ENCODE measurements at places on chromosomes 11 and 22.
A peak's percentile ranks its signal among the peaks of the same experiment; 100 is the strongest.

DNA sequence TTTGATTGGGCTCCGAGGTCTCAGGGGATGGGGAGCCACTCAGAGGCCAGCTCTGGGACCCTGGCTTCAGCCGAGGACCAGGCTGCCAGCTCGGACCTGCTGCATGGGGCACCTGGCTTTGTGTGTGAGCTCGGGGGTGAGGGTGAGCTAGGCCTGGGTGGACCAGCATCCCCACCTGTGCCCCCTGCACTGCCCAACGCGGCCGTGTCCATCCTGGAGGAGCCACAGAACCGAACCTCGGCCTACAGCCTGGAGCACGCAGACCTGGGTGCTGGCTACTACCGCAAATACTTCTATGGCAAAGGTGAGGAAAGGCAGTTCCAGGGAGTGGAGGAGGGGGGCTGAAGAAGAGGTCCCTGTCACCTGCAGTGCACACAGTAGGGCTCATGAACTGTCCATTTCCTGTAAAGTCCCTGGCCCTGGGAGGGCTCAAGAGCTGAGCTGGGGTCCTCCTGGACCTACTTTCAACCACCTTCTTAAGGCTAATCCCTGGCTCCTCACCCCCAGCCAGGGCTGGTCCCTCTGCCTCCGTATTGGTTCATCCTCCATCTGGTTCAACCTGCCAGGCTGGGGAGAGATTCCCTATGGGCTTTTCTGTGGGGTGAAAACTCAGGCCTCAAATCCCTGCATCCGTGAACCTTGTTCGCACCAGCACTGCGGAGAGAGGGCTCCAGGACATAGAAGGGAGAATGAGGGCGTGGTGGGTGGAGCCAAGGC is 3.6 kb downstream of the SIPA1 start:
- DNase-seq: no peak

GRCh38 chr11:68632802-68633201 is 51.5 kb upstream of the GAL start:
- DNase-seq: peak; percentile 39

GRCh38 chr11:102622258-102622657 is 2.9 kb downstream of the MMP20 start:
- DNase-seq: no peak

DNA sequence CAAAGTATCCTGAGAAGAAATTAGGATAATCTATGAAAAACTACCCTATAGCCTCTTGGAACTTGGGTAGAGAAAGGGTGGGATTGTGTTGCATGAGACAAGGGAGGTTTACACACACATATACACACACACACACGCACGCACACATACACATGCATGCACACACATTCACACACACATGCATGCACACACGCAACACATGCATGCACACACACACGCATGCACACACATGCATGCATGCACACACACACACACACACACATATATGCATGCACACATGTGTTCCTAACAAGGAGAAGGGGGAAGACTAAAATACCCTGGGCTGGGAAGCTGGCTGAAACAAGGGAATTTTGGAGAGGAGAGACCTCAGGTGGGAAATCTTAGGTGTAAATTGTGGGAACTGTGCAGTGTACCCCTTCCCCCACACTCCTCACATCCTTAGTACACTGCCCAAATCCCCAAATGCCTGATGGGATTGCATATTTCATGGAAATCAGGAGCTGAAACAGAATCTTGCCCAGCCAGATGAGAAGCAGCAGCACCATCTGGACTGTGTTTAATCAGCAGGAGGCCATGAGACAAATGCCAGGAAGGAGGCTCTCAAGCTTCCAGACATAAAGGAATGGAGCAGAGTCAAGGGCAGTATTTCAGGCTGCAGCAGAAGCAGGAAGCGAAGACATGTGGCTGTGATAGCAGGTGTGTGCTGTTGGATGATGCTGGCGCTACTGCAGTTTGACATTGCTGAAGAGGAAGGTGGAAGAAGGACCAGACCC is 14.6 kb upstream of the POLD3 start:
- DNase-seq: no peak

DNA sequence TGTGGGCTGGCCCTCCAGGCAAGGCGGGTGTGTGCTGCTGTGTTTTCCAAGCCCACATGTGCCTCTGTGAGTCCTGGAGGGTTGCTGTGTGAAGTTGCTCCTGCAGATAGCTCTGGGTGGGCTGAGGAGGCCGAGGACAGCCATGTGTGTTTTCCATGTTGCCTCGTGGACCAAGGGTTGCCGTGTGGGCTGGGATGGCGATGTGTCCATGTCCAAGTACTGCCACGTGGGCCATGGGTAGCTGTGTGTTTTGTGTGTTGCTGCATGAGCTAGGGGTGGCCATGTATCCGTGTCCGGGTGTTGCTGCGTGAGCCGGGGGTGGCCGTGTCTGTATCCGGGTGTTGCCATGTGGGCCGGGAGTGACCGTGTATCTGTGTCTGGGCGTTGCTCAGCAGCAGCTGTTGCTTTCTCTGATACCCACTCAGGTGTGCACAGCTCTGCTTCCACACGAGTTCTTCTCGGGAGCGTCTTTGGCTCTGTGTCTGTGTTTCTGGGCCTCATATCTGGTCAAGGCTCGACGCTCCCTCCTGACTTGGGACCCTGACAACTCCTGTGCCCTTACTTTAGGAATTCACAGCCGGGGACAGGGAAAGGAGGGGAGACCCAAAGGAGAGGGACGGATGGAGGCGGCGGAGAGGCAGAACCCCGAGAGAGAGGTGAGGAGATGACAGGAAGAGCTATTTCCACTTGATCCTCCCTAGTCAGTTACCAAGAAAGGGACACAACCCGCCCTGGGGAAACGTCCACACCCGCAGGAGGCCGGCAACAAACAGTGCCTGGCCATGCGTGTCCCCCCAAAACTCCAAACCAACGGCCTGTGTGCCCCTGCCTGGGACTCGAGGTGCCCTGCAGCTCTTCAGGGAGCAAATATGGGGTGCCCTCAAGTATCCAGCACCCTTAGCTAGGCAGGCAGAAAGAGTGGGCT is 83.1 kb downstream of the PHF21B start:
- no peak for DNase-seq

GRCh38 chr22:19214078-19214473 is 35.5 kb upstream of the SLC25A1 start:
- no peak for DNase-seq

- no peak for DNase-seq
These were observed 24.7 kb downstream of the ARAP1 start for GRCh38 chr11:72727521-72727920.

DNA sequence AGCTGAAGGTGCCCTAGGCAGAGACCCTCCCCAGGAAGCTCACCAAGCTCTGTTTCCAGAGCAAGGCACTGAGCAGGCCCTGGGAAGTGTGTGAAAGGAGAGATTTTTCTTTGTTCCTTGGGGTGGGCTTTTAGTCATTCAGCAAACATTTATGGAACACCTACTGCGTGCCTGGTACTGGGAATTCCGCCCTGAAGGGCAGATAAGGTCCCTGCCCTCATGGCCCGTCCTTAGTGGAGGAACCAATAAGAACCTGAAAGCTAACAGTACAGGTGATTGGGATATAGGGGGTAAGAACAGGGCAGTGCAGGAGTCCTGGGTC is 3.9 kb downstream of the TMEM134 start:
- DNase-seq: no peak

- DNase-seq: no peak
These were observed 10.5 kb upstream of the JHY start for GRCh38 chr11:122872046-122872445.

GRCh38 chr11:65500387-65501185 is 1.7 kb downstream of the MALAT1 start:
- DNase-seq: peak; percentile 57

GRCh38 chr11:73384125-73384441 is 7.9 kb downstream of the RELT start:
- no peak for DNase-seq

DNA sequence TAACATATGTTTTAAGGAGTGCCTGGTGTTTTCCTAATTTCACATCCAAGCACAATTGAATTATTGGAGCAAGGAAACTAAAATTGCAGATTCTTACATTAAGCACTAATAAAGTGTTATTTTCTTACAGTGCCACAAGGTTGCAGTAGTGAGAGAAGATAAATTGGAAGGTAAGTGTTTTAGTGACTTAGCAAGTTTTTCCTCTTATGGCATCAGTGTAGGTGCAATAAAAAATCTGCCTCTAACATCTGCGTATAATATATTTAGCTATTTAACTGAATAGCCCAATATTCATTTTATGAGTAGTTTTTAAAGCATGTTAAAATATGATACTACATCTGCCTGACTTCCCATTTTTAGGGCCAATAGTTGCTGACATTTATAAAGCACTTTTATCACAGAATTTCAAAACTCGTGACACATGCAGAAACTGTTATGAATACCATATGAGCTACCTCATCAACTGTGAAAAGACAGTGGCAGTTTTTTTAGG is 19.0 kb downstream of the POLD3 start:
- DNase-seq: no peak

DNA sequence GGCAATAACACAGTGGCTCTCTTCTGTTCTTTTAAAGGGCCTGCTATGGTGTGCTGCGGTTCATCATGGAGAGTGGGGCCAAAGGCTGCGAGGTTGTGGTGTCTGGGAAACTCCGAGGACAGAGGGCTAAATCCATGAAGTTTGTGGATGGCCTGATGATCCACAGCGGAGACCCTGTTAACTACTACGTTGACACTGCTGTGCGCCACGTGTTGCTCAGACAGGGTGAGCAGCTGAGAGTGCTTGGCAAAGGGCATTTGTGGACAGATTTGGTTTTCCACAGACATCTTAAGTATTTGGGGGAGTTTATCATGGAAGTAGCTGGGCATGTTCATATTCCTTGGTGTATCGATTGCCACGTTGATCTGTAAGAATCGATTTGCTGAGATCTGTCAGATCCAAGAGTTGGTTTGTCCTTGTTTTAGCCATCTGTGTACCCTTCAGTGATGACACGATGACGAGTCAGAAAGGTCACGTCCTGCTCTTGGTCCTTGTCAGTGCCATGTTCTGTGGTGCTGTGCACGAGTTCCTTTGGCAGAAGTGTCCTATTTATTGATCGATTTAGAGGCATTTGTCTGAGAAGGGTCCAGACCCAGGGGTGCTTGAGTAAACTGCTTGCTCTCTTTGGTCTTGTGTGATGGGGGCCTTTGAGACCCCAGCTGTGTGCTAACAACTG is 4.8 kb downstream of the RPS3 start:
- no peak for DNase-seq

- no peak for DNase-seq
These were observed at the start of gene CHRM4 for GRCh38 chr11:46391578-46392420. CHRM4 (minus strand) TSS chr11:46391776; CDS start chr11:46386557, 5,219 bp downstream.

DNA sequence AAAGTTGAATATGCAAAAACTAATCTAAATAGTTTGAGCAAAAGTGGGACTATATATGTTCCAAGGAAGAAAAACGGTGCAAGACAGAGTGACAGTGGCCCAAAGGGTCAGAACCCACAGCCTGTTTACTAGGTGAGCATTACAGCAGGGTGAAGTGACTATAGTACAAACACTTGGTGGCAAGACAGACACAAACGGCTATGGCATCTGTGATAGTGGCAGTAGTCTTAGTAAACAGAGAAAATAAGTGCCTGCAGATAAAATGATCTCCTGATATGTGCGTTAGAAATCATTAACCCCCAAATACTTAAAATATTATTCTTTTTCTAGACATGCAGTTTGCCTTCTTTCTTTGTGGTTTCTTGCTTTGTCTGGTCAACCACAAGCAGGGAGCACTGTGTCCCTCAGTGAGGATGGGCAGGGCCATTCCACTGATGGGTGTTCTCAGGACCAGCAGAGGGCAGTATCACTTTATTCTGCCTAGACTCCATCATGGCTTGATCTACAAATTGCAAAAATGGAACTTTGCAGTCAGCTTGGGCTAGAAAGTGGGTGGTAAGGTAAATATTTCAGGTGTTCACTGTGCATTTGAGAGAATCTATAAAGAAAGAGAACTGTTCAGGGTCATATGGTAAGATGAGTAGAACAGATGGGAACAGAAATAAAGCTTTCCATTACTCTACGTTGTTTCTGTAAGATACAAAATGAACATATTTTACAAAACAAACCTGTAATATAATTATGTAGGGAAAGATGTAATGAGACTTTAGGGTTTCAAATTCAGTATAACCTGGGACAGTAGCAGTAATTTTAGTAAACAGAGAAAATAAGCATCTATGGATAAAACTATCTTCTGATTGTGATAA is 198.2 kb downstream of the SWAP70 start:
- DNase-seq: peak; percentile 54

DNA sequence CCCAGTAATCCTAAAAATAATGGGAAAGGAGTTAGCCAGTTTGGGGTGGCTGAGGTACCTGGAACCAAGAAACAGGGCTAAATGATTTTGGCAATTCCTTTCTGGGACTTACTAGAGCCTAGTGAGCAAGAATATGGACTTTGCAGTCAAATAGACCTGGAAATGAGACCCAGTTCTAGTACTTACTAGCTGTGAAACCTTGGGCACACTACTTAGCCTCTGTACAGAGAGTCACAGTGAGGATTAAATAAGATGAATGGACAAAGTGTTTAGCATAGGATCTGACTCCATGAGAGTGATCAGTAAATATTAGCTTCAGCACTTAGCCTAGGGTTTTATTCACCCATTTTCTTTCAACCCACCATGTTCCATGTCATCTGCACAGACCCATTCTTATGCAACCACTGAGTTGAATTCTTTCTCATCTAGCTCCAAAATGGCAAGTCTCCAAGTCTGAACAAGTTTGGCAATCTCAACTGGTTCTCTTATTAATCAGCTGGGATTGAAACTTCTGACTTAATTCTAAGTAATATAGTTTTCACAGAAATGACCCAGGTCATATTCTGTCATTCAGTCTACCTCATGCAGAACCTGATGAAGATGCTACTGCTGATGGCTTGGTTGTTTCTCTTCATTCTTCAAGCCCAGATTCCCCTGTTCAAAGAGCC is 15.0 kb upstream of the SORL1 start:
- no peak for DNase-seq

GRCh38 chr11:105881027-105881426 is 141.0 kb downstream of the MSANTD4 start:
- DNase-seq: no peak

DNA sequence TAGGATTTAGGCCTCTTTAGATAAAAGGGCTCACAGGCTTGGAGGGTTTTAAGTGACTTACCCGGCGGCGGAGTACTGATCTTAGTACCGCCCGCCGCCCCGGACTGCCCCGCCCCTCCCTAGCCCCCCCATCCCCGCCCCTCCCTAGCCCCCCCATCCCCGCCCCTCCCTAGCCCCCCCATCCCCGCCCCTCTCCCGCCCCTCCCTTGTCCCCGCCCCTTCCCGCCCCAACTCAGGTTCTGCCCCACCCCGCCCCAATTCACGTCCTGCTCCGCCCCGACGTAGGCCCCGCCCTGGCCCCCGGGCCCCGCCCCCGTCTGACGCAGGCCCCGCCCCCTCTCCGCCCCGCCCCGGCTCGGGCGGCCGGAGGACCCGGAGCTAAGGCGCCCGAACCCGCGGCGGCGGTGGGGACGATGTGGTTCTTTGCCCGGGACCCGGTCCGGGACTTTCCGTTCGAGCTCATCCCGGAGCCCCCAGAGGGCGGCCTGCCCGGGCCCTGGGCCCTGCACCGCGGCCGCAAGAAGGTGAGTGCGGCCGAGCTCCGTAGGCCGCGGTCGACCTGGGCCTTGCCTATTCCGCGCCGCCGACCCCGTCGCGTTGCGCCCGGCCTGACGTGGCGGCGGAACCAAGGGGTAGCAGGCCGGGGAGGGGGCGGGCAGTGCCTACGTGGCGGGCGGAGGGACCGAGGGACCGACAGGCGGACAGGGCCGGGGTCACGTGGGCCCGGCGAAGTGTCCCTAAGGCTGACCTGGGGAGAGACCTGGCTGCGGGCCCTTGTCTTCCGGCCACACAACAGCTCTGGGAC is at the start of gene SCYL1:
TSS of gene SCYL1 (plus strand) at position 343 of the 805 bp plus-strand sequence. CDS start at position 414, 71 bp downstream.
- DNase-seq: peak; percentile 82

All from CD4-positive, alpha-beta memory T cell (primary cell).